ENCODE measurements at places on chromosomes 3 and 15.

- H3K4me3 ChIP-seq = no peak overlapping the region
- H3K27ac ChIP-seq = no peak overlapping the region
- DNase-seq = no peak
- H3K4me1 ChIP-seq = peaks cover 81% of the 10 kb centered on the region
Measured at GRCh38 chr3:71117572-71118247, 465.8 kb downstream of the FOXP1 start.

DNA sequence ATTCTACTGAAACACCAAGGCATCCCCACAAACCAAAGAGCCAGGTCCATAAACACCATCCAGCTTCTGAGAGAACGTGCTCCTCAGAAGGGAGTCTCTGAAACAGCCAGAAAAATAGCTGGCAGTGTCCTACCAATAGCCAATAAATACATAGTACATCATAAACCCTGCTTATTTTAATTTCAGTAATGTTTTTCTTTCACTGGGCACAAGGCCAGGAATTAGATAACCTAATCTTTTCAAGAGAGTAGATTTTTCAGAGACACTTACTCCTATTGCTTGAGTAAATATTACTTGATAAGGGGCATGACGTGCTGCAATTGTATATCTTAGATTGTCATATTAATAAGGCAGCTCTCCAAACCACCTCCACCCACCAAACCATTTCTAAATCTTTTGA lies 22.7 kb downstream of the GADL1 start:
- no peak overlapping the region for H3K4me3 ChIP-seq
- DNase-seq = no peak
- no peak overlapping the region for H3K27ac ChIP-seq
- no peaks in the 10 kb centered on the region for H3K4me1 ChIP-seq
- no peaks in the 10 kb centered on the region for H3K27me3 ChIP-seq

DNA sequence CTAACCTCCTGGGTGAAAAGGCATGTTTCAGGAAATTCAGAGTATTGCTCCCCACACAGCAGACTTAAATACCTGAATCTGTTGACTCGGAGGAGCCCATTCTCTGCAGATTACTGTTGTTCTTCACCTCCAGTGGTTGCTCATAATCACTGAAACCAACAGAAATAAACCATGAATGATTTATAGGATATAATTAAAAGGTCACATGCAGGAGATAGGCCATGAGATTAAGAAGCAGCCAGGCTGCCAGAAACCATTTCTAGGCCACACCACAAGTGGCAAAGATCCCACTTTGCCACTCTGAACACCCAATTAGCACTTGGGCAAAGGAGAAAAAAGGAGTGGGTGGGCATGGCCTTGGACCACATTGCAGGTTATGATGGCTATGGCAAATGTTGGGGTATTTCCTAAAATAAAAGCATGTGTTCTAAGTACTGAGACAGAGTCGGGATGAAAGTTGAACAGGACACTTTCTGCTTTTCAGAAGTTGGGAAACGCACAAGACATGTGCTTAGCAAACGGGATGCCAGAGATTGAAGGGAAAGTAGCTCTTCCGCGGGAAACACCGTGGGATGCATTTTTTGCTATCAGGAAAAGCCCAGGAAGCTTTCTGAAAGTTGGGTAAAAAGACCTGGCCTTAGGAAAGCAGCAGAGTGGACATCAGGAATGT lies 1.5 kb downstream of the CDC25A start:
- peaks cover 17% of the 10 kb centered on the region for H3K4me1 ChIP-seq
- H3K27ac ChIP-seq = peak overlapping the region; percentile 65
- H3K4me3 ChIP-seq = peak overlapping the region; percentile 75
- H3K27me3 ChIP-seq = peaks cover 9% of the 10 kb centered on the region
- peaks cover 4% of the 10 kb centered on the region for H3K36me3 ChIP-seq

DNA sequence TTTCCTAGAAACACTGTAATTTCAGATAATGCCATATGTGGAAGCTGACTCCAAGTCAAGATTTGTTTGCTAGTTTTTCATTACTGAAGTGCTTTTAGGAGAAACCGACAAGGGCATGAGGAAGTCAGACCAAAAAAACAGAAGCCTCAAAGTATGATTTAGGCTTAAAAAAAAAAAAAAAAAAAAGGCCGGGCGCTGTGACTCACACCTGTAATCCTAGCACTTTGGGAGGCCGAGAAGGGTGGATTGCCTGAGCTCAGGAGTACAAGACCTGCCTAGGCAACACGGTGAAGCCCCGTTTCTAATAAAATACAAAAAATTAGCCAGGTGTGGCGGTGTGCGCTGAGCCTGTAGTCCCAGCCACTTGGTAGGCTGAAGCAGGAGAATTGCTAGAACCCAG lies 11.6 kb downstream of the RPL15 start:
- no peak overlapping the region for H3K4me3 ChIP-seq
- no peaks in the 10 kb centered on the region for H3K27me3 ChIP-seq
- H3K4me1 ChIP-seq = no peaks in the 10 kb centered on the region
- no peak for DNase-seq

DNA sequence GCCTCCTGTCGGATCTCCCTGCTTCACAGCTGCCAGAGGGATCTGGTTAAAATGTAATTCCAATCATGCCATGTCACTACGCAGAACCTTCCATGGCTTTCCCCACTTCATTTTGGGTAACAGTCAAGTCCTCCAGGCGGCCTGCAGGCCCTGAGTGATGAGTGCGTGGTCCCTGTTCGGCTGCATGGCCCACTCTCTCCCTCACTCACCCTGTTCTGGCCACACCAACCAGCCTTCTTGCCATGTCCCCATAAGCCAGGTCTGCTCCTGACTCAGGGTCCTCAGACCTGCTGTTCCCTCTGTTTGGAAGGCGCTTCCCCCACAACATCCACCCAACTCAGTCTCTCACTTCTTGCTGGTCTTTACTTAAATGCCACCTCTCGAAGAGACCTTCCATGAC lies 41.6 kb upstream of the LINGO1 start:
- H3K27ac ChIP-seq = no peak overlapping the region
- H3K4me3 ChIP-seq = no peak overlapping the region
- no peaks in the 10 kb centered on the region for H3K4me1 ChIP-seq
- no peak for DNase-seq
- peaks cover 44% of the 10 kb centered on the region for H3K27me3 ChIP-seq
- no peaks in the 10 kb centered on the region for H3K36me3 ChIP-seq

DNA sequence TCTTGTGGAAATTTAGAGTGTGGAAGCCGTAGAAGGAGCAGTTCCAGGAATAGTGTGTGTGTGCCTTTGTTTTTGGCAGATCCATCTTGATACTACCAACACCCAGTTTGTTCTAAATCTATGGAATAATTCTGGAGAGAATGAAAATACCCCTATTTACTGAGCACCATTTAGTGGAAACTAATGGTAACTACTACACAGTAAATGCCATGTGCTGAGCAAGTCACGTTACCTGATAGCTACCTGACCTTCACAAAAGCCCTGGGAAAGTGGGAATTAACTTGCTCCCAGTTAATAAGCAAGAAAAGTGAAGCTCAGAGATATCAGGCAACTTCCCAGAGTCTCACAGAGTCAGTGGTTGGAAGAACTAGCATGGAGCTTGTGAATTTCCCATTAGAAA lies 137.7 kb downstream of the ARPP21 start:
- no peak overlapping the region for H3K27ac ChIP-seq
- H3K4me3 ChIP-seq = no peak overlapping the region
- no peaks in the 10 kb centered on the region for H3K4me1 ChIP-seq
- DNase-seq = no peak
- no peaks in the 10 kb centered on the region for H3K27me3 ChIP-seq

GRCh38 chr15:92197746-92198145 lies 195.9 kb upstream of the ST8SIA2 start:
- DNase-seq = no peak
- no peaks in the 10 kb centered on the region for H3K4me1 ChIP-seq
- H3K4me3 ChIP-seq = no peak overlapping the region
- H3K27me3 ChIP-seq = peaks cover 18% of the 10 kb centered on the region
- no peaks in the 10 kb centered on the region for H3K36me3 ChIP-seq

- DNase-seq = no peak
- peak overlapping the region; percentile 85 for H3K27ac ChIP-seq
- H3K36me3 ChIP-seq = peaks cover 79% of the 10 kb centered on the region
- no peaks in the 10 kb centered on the region for H3K27me3 ChIP-seq
- no peaks in the 10 kb centered on the region for H3K4me1 ChIP-seq
Measured at GRCh38 chr3:13323822-13324221, 96.3 kb downstream of the NUP210 start.

- no peaks in the 10 kb centered on the region for H3K4me1 ChIP-seq
- no peak overlapping the region for H3K4me3 ChIP-seq
- peaks cover 7% of the 10 kb centered on the region for H3K27me3 ChIP-seq
- H3K36me3 ChIP-seq = no peaks in the 10 kb centered on the region
- no peak overlapping the region for H3K27ac ChIP-seq
Measured at GRCh38 chr3:69255928-69256327, 130.0 kb downstream of the FRMD4B start.

- H3K27ac ChIP-seq = no peak overlapping the region
- peaks cover under 1% of the 10 kb centered on the region for H3K4me1 ChIP-seq
- H3K4me3 ChIP-seq = no peak overlapping the region
- DNase-seq = no peak
Measured at GRCh38 chr15:90173372-90173771, 27.8 kb upstream of the SEMA4B start.

- no peaks in the 10 kb centered on the region for H3K27me3 ChIP-seq
- H3K27ac ChIP-seq = no peak overlapping the region
Measured at GRCh38 chr15:58873267-58873666, 60.2 kb downstream of the SLTM start.

DNA sequence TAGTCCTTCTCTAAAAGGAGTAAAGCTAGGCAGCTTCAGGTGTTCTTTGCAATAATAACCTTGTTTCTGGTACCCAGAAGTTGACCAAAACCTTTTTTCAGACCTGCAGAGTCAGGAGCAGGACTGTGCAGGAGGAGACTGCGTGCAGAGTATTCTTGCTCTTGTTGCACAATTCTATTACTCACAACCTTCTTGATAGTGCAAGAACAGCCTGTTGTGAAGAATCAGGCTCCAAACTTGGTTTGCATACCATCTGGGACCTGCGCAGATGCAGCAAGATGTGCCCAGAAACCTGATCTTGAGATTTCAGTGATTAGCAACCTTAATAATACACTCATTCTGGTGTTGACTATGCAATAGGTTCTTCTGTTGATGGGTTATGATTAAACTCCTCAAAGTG lies 111.9 kb downstream of the ATG7 start:
- H3K36me3 ChIP-seq = peaks cover 10% of the 10 kb centered on the region
- no peak overlapping the region for H3K27ac ChIP-seq
- no peak overlapping the region for H3K4me3 ChIP-seq
- no peaks in the 10 kb centered on the region for H3K27me3 ChIP-seq
- H3K4me1 ChIP-seq = no peaks in the 10 kb centered on the region

DNA sequence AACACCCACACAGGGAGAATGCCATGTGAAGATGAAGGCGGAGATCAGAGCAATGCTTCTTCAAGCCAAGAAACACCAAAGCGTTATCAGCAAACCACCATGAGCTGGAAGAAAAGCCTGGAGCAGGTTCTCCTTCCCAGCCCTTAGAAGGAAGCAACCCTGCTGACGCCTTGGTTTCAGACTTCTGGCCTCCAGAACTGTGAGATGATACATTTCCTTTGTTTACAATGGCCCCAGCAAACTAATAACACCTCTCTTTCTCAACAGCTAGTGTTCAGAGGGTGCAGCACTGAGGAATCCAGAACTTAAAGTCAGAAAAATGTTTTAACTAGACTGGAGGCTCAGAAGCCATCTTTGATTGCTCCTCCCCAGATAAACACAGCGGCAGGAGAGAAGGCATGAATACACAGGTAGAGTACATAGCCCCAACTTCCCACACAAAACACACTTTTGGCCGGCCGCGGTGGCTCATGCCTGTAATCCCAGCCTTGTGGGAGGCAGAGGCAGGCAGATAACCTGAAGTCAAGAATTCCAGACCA lies 132.4 kb upstream of the LPP start:
- H3K27me3 ChIP-seq = peaks cover 18% of the 10 kb centered on the region
- DNase-seq = no peak
- no peaks in the 10 kb centered on the region for H3K36me3 ChIP-seq
- no peak overlapping the region for H3K4me3 ChIP-seq

- DNase-seq = no peak
- no peaks in the 10 kb centered on the region for H3K27me3 ChIP-seq
- H3K4me1 ChIP-seq = peaks cover 6% of the 10 kb centered on the region
Measured at GRCh38 chr15:89178307-89178977, 42.9 kb downstream of the RLBP1 start.

- H3K4me1 ChIP-seq = peaks cover 14% of the 10 kb centered on the region
- no peak overlapping the region for H3K4me3 ChIP-seq
- no peak overlapping the region for H3K27ac ChIP-seq
- peaks cover 7% of the 10 kb centered on the region for H3K27me3 ChIP-seq
- no peak for DNase-seq
Measured at GRCh38 chr15:69623392-69624154, 171.0 kb downstream of the RPLP1 start.

DNA sequence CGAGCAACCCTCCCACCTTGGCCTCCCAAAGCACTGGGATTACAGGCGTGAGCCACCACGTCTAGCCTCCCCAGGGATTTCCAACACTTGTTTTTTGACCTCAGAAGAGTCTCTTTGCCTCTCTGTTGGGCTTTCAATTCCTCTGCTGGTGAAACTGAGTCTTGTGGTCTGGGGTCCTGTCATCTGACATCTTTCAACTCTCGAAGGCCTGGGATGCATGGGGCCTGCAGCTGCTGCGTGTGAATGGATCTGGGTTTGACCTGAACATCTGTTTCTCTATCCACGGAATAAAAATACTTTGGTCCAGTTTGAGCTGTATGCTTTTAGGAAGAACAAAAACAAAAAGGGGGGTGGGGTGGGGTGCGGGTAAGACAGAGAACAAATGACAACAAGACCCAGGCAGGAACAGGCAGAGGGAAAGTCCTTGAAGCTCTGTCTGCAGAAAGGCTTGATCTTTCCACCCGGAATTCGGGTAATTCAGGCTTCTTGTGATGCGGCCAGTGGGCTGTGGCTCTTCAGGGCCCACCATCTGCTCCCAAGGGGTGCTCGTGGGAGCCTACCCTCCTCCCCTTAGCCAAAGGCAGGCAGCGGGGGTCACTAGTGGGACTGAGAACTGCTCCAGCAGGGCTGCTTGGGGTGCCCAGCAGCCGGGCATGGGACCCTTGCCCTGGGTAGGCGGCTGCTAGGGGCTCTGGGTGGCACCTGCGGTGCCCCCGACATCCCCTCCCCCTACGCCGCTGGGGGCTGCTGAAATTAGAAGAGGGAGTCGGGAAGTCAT lies 71.5 kb downstream of the SLC12A8 start:
- H3K4me1 ChIP-seq = peaks cover 22% of the 10 kb centered on the region
- peak overlapping the region; percentile 85 for H3K4me3 ChIP-seq
- no peak for DNase-seq
- H3K36me3 ChIP-seq = peaks cover 10% of the 10 kb centered on the region
- peak overlapping the region; percentile 91 for H3K27ac ChIP-seq

Measured in effector memory CD8-positive, alpha-beta T cell (primary cell).